ENCODE measurements at places on chromosomes 2 and 18. TPM values are rescaled to one million over a fixed set of nuclear protein-coding genes. Genes with fewer than 3 reads are reported as not detected.

The EN1 gene
- total RNA-seq = not detected

The MTA3 gene
- total RNA-seq = 162 TPM

- no peaks in the 10 kb centered on the region for H3K36me3 ChIP-seq
- no peak for DNase-seq
- H3K4me3 ChIP-seq = no peak overlapping the region
- no peaks in the 10 kb centered on the region for H3K27me3 ChIP-seq
- no peak overlapping the region for H3K27ac ChIP-seq
Observed at GRCh38 chr2:62662131-62662530, 43.4 kb upstream of the EHBP1 start.

DNA sequence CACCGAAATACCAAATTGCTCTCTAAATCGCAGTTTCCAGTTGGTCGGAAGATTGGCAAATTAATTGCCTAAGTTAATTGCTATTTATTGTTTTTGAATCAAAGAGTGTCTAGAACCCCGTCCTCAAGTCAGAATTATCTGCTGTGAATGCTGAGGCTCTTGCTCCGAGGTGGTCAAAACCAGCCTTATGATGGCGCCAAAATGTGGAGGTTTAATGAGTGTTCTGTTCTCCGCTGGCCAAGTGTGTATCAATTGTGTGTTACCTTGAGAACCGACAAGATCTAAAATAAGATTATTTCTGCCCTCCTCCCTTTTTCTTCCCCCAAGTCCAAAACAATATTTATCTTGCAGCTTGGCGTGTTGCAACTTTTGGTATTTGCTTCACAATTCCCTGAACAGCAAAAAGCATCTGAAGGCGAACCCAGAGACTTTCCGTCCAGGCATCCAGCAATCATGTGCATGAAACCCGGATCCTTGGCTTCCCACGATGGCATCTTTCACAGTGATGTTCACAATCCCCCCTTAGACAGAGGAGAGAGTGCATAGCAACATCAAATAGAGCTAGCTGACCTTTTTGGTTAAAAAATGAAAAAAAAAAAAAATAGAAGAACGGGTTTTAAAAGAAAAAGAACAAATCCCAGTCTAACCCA lies 323.0 kb downstream of the MYCN start:
- no peaks in the 10 kb centered on the region for H3K36me3 ChIP-seq
- no peak overlapping the region for H3K4me3 ChIP-seq
- no peaks in the 10 kb centered on the region for H3K27me3 ChIP-seq
- H3K4me1 ChIP-seq = 0 out of 2 replicates have a peak, but pooled peaks cover 6% of the 10 kb centered on the region

- peaks cover 5% of the 10 kb centered on the region for H3K36me3 ChIP-seq
- H3K4me3 ChIP-seq = no peak overlapping the region
- H3K27ac ChIP-seq = no peak overlapping the region
- no peaks in the 10 kb centered on the region for H3K27me3 ChIP-seq
- peaks cover 13% of the 10 kb centered on the region for H3K4me1 ChIP-seq
- DNase-seq = no peak
Observed at GRCh38 chr18:8786483-8787370, 81.4 kb downstream of the MTCL1 start.

- DNase-seq = peak; percentile 68
- H3K27ac ChIP-seq = peak overlapping the region; percentile 94
- H3K4me3 ChIP-seq = peak overlapping the region; percentile 95
Observed at GRCh38 chr18:62187543-62188510, 772 bp downstream of the RELCH start.

DNA sequence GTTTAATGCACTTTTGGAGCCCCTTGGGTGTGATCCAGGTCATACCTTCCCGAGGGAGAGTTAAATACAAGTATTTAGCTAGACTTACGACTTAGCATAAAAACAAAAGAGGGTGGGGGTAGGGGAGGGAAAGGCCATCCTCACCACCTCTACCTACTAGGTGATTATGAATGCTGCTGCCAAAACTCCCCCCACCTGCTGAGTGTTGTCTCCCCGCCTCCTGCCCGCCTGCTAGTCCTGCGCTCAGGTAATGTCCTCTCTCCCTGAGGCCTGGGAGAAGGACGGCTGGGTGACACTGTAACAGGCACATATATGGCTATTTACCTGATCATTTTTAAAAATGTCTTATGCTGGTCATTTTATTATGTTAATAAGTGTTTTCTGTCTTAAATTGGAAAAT lies 3.0 kb upstream of the NCKAP5 start:
- peaks cover 55% of the 10 kb centered on the region for H3K4me1 ChIP-seq
- 0 out of 2 replicates have a peak overlapping the region, but pooled peaks have one; percentile 30 for H3K27ac ChIP-seq

GRCh38 chr2:191867507-191867847 lies 20.6 kb upstream of the CAVIN2 start:
- H3K4me1 ChIP-seq = no peaks in the 10 kb centered on the region
- H3K36me3 ChIP-seq = no peaks in the 10 kb centered on the region
- DNase-seq = no peak
- no peak overlapping the region for H3K27ac ChIP-seq
- no peak overlapping the region for H3K4me3 ChIP-seq
